ENCODE measurements at places on chromosomes 1 and 21. TPM values are rescaled to one million over a fixed set of nuclear protein-coding genes. Genes with fewer than 3 reads are reported as not detected.

SGIP1 gene
- total RNA-seq = 10.4 TPM

F11R gene
- total RNA-seq = 0.53 TPM

B3GALT2 gene
- 0.53 TPM for total RNA-seq

COL24A1 gene
- 0.58 TPM for total RNA-seq

HMGCS2 gene
- total RNA-seq = not detected

TAS1R1 gene
- not detected for total RNA-seq

DENND2D gene
- 2.0 TPM for total RNA-seq

CD247 gene
- total RNA-seq = not detected

CHRM3 gene
- not detected for total RNA-seq

PLCH2 gene
- total RNA-seq = not detected

TSPAN2 gene
- under 0.01 TPM for total RNA-seq

TMEM82 gene
- total RNA-seq = not detected

IGSF21 gene
- total RNA-seq = not detected

CA14 gene
- total RNA-seq = not detected

SNX7 gene
- total RNA-seq = 31.4 TPM

LYPD8 gene
- total RNA-seq = not detected

NR5A2 gene
- total RNA-seq = not detected

OR2AJ1 gene
- not detected for total RNA-seq

LY9 gene
- total RNA-seq = not detected

MR1 gene
- total RNA-seq = 33.0 TPM

LHX8 gene
- not detected for total RNA-seq

ZC3H12A gene
- 18.1 TPM for total RNA-seq

ISG15 gene
- 102 TPM for total RNA-seq

GSTM4 gene
- 23.7 TPM for total RNA-seq

LRRN2 gene
- total RNA-seq = not detected

SAMSN1 gene
- total RNA-seq = not detected

SPRR5 gene
- total RNA-seq = not detected

KCNN3 gene
- not detected for total RNA-seq

MPL gene
- total RNA-seq = not detected

SLAMF7 gene
- total RNA-seq = not detected

SELL gene
- not detected for total RNA-seq

KLF18 gene
- not detected for total RNA-seq

ALX3 gene
- not detected for total RNA-seq

OR2T34 gene
- total RNA-seq = not detected

KPRP gene
- not detected for total RNA-seq

SYCP1 gene
- total RNA-seq = not detected

HSD11B1 gene
- total RNA-seq = 155 TPM

GPR25 gene
- not detected for total RNA-seq

C8A gene
- total RNA-seq = not detected

FAM151A gene
- total RNA-seq = not detected

C1orf115 gene
- 1.1 TPM for total RNA-seq
